IPS DF 19.7 (cell line): ENCODE measurements at places on chromosomes 4 and X.

DNA sequence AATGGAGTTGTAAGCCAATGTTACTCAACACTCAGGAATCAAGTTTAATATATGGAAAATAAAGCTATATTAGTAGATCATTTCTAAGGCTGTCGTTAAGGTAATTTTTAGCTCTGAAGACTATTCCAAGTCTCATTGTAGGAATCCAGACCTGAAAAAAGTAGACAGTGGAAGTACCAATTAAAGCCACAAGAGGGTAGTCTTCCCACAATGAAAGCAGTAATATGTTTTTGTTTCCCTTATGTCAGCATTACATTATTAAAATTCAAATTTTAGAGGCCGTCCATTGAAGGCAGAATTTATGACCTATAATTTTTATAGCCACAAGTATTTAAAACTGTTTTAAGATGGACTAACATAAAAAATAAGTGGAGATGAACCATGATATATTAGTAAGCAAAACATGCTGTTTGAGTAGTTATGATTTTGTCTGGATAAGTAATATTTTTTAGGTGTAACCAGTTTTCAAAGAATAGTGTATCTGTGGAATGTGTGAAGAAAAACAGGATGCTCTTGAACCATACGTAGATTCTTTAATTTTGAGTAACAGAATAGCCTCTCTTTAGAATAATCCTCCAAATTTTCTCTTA lies 372.6 kb upstream of the TECRL start:
- no peak for DNase-seq

- DNase-seq, result no peak
Observed at GRCh38 chr4:7988437-7988836, 48.8 kb upstream of the AFAP1 start.

DNA sequence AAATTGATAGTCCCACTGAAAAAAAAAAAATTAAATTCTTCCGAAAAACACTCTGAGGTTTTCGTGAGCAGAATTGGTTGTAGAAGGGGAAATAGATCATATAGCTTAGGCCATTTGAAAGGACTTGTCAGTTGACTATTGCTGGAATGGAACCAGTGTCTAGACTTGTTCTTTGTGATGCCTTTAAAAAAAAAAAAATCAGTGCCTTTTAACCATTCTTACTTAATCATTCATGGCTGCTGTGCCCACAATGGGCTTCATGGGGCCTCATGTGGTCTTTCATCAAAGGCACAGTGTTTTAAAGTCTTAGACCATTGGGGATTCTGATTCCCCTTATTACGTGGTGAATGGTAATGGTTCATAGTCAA lies 139.3 kb downstream of the AFF1 start:
- DNase-seq, result no peak

DNA sequence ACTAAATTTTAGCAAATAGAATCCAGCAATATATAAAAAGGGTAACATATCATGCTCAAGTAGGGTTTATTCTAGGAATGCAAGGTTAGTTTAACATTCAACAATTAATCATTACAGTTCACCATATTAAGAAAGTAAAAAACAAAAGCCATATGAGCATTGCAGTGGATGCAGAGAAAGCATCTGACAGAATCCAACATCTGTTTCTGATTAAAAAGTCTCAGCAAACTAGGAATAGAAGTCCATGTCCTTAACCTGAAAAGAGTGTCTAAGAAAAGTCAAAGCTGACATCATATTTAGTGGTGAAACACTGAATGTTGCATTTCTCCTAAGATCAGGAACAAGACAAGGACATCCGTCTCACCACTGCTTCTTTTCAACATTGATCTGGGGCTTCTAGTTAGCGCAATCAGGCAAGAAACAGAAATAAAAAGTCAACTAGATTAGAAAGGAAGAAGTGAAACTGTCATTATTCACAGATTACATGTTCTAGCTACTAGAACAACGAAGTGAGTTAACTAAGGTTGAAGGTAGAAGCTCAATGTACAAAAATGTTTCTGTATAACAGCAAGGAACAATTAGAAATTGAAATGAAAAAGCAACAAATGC lies 49.3 kb downstream of the MRPL1 start:
- DNase-seq, result no peak

DNA sequence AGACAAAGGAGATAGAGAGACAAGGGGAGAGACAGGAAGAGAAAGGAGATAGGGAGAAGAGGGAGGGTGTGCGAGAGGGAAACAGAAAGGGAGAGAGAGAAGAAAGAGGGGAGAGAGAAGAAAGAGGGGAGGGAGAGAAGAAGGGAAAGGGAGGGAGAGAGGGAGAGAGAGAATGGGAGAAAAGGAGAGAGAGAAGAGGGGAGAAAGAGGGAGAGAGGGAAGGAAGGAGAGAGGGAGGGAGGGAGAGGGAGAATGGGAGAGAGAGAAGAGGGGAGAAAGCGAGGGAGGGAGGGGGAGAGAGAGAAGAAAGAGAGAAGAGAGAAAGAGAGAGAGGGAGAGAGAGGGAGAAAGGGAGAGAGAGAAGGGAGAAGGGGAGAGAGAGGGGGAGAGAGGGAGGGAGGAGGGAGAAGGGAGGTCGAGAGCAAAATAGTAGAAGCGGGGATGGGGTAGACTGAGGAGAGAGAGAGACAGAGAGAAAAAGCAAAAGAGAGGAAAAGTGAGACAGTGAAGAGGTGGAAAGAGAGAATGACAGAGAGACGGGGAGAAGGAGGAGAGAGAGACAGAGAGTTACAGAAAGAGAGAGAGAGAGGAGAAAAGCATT lies 218.2 kb downstream of the DHRSX start:
- DNase-seq, result no peak

GRCh38 chrX:148930206-148930729 lies 429.9 kb downstream of the AFF2 start:
- DNase-seq, result no peak

DNA sequence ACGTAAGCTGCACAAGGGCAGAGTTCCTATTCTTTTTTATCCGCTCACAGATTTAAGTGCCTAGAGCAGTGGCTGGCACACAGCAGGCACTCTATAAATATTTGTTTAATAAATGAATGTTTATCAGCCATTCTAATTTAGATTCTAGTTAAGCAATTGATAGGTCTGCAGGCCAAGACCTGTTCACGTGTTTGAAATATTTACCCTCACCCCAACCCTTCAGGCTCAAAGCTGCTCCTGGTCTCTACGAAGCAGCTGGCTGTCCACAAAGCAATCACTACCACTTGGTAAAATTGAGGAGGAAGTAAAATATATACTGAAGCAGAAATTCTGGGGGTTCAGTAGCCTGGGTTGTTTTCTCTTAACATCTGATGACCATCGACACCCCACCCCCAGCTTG lies 158.1 kb downstream of the MGST2 start:
- DNase-seq, result no peak

DNA sequence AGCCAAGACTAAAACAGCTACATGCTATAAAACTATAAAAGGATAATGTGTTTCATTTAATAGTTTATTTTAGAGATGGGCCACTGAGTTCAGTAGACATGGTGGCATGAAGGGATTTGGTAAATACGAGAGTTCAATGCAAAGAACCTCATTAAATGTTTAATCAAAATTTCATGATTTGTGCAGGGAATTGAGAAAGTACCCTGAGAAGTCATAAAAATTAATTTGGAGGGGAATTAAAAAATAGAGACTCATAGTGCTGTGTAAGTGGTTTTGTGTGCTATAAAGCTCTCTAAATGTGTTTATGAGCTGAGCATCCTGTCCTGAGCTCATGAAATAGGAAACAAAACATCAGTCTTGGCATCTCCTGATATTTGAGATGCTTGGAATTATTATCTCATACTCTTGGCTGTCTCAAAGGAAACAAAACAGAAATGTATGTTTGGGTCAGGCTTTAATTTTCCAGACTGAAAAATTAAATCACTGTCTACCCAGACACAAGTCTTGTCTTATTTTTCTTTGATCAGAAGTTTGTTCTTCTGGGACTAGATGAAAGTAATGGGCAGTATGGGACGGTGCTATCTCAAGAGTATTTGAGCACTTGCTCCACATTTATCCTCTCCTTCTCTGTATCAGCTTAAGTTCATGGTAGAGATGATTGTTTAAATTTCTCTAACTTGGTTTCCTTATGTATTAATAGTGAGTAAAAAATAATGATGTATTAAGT lies 38.0 kb upstream of the EMCN start:
- no peak for DNase-seq

DNA sequence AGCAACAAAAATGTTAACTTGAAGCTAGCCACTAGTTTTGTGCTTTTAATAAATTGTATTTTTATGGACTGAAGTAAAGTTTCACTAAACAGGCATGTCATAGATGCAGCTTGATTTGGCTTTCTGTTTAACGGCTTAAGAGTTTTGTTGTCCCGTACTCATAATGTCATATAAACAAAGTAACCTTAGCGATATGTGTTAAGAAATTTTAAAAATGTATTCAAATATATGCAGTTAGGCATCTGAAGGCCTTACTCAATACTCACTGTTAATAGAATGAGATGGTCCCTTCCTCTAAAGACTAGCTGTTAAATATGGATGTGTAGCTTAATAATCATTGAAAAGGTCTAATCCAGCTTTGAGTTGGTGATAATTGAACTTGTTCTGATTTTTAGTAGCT lies 1.0 kb upstream of the SCLT1 start:
- no peak for DNase-seq

- DNase-seq, result no peak
Observed at GRCh38 chrX:41629539-41629938, 59.2 kb upstream of the GPR34 start.

- DNase-seq, result no peak
Observed at GRCh38 chr4:181819946-181820345, 423.3 kb upstream of the TENM3 start.

- DNase-seq, result no peak
Observed at GRCh38 chr4:169198167-169198566, 72.6 kb downstream of the SH3RF1 start.

DNA sequence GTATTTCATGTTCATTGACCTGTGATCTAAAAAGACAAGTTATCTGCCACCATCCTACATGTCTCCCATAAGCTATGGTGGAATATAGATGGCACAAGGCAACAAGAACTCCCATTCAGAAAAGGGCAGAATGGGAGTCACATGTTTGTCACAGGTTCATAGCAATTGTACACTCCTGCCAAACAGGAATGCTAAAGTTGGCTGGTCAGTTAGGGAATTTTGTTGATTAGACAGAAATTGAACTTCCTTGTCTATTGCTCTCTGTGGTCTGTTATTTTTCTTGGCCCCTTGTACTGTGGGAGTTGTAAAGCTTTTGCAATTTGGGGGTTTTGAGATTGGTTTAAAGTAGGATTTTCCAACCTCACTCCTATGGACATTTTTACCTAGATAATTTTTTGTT lies 101.7 kb upstream of the SOD3 start:
- DNase-seq, result no peak

DNA sequence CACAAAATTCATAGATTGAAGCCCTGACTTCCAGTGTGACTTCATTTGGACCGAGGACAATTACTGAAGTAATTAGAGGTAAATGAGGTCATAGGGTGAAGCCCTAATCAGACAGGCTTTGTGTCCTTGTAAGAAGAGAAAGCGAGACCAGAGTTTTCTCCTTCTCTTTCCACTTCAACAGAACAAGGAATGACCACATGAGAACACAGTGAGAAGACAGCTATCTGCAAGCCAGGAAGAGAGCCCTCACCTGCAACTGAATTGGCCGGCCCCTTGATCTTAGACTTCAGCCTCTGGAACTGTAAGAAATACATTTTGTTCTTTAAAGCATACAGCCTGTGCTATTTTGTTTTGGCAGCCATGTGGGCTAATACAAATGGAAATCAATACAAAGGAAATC lies 67.1 kb upstream of the PRKG2 start:
- DNase-seq, result no peak

DNA sequence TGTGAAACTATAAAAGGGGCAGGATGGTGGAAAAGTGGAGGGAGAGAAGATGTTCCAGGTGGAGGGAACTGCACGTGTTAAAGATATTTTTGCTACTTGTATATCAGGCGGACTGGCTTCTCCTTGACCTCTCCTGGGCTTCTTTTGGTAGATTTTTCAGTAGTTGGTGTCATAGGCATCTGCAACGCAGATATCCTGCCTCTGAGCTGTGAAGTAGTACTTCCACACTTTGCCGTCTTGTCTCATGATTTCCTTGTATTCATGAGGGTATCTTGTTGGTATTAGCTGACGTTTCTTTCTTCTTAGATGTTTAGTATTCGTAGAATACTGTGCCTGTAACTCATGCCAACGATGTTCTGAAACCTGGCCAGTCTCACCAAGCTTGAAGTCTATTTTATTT lies 81.0 kb downstream of the WWC2 start:
- no peak for DNase-seq

DNA sequence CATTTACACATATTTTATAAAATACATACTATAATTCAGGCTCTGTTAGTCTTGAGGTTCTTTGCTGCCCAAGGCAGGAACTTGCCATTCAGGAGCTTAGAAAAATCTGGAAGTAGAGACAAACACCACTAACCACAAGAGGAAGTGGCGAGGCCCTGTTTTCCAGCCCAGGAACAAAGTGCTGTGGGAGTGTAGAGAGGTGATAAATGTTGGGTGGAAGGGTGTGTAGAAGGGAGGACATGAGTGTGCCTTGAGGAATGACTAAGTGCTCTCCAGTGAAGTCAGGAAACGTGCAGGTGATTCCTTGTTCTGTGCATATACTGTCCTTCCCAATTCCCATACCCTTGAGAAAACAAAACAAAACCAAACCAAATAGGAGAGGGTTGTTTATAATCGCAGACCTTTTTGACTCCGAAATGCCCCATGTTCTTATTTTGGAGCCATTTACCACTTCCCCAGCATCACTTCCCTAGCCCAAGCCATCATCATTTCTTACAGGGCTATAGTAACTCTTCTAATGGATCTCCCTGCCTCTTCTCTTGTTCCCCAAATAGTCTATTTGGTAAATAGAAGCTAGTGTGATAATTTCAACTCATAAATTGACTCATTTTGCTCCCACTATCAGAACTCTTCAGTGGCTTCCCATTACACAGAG lies 83.2 kb downstream of the GPAT3 start:
- DNase-seq, result no peak

DNA sequence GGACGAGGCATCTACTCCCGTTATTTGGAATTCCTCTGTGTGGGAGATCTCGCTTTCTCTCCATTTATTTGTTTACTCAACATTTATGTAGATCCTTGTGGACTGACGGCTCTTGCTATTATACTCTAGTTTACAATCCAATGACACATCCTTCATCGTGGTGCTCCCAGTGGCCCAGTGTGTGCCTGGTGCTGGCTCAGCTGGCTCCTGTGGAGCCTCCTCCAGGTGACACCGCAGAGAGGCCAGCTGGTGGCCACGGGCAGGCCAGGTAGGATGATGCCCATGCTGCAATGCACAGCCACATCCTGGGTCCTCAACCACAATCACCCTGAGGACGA lies 84.0 kb upstream of the AFAP1 start:
- DNase-seq, result no peak

DNA sequence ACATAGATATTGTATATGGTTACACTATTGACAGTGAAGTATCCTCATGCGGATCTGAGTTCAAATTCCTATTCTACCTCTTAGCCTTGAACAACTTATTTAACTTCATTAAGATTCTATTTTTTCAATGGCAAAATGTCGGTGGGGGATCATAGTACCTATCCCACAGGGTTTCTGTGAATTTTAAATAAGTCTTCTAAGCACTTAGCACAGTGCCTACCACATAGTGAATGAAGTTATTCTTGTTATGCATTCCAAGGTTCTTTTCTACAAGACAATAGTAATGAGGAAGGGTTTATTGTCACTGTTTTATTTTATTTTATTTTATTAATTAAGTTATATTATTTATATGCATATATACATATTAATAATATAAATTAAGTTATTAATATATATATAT lies 8.8 kb upstream of the ENAM start:
- DNase-seq, result no peak
